ENCODE measurements at places on chromosomes 16 and 17.

DNA sequence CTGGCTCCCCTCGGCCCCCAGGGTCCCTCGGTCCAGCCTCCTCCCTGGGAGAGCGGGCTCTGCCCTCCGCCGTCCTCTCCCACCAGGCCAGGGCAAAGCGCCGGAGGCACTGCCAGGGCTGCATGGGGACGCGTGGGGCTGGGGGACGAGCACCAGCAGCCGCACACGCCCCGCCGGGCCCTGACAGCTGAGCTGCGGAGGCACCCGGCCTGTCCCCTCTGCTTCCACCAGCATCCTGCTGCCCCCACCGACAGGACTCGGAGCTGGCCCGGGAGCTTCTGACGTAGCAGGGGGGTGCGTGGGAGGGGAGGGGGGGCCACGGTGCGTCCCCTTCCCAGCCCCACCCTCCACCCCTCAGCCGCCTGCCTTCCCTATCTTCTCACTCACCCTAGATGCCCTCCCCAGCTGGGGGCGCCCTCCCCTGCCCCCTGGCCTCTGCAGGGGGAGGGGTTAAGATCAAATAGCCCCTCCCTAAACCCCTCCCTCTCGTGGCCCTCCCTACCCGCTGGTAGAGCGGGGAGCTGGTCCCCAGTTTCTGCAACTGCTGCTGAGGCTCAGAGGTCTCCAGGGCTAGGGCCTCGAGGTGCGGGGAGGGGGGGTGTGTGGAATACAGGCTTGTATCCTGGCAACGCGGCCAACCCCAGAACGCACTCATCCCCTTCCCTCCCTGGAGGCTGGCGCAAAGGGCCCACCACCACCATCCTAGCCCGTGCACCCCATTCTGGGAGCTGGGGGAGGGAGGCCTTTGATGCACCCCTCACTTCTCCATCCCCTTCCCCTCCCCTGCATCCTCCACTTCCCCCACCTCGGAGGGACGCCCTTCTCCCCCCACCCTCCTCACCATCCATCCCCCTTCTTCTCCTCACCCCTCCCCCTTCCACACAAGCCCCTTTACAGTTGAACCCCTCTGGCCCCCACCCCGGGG, 1.0 kb downstream of the SRCIN1 start:
- DNase-seq, result no peak

DNA sequence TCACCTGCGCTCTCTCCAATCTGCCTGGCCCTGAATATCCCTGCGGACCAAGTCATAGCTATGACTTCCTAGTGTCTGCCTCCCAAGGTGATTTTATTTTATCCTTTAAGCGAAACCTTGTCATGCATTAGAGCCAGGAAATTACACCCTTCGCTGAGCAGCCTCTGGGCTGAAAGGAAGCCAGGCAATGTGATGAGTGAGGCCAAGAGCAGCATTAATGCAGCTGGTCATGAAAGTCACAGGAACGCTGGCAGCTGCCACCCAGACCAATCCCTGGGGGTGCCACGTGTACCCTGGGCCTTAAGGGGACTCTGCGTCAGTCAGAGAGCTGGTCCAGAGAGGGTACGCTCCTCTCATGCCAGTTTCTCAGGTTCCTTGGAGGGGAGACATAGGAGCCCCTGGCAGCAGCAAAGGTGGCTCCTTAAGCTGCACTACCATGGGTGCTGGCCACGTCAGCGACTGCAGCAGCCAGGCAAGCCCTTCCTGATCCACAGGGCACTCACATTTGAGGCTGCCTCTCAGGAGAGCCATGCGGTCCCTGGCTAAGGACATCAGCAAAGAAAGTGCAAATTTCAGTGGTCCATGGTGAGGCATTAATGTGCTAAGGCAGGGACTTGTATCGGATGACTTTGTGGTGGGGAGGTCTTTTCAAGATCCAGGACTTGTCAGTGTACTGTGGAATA, 42.7 kb upstream of the WSCD1 start:
- DNase-seq, result no peak

GRCh38 chr16:57997176-57997527, 3.3 kb downstream of the ZNF319 start:
- no peak for DNase-seq

- DNase-seq, result peak; percentile 24
Observed at GRCh38 chr16:63361032-63361624, 1324.9 kb upstream of the CDH8 start.

DNA sequence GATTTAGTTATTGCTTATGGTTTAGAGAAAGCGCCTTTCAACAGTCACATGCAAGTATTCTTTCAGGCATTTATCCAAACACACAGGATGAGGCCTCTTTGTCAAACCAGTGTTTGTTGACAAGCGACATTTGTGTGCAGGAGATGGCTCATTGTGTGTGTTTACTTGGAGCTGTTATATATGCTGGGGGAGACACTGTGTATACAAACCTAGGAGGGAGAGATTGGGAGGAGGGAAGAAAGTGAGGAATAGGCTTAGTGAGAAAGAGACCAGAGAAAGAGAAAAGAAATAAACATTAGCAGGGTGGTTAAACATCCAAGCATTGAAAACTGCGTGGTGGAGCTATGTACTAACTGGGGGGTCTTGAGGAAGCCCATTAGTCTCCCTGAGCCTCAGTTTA, 437.6 kb downstream of the MAF start:
- no peak for DNase-seq

GRCh38 chr16:69083306-69083941, 22.0 kb upstream of the HAS3 start:
- no peak for DNase-seq

DNA sequence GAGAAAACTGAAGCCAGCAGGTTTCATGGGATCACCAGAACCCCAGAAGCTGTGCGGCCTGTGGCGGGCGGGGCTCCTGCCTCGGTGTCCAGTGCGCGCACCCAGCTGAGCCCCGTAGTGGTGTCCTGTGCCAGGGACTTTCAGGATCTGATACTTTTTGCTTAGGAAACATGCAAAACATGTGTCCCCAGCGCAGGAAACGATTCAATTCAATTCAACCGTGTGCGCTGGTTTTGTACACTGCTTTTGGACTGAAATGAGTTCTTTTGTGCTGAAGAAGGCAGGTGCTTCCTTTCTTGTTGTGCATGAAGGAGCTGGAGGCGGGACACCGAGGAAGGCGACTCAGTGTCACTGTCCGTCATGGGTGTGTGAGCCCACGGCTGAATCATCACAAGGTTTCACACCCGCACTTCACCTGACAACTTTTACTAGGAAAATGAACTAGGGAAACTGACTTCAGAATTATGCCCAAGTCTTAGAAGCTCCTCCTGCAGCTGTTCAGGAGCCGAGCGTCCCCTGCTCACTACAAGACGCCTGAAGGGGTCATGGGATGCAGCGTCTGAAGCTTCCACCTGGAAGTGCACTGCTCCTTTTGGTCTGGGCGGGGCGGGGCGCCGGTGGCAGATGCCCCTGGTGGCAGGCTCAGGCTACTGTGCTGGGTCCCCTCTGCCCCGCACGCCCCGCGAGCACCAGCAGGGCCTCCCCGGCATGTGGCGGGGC, 31.4 kb upstream of the ZNF750 start:
- no peak for DNase-seq

DNA sequence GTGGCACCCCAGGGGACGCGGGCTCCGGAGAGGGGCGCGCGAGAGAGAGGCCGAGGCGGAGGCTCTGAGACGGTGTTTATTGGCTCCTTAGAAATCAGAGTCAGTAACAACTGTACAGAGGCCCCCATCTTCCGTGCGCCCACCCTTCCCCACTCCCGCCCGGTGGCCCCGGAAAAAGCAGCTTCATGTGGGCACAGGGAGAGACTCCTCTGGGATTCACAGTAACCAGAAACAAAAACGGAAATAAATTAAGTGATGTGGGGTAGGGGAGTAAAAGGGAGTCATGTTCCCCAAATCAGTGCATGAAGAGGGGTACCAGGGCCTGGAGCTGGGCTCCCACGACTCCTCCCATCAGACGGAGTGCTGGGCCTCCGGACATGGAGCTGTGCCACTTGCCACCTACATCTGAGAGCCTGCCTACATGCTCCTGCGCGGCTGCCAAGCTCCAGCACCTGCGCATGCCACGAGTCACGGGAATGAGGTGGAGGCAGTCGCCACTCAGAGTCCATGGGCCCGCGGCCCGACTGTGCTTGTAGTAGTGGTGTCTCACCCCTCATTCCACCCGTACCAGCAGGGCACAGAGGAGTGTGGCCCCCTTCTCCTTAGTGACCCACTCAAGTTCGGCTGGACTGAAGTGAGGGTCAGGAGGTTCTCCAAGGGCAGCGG, 543 bp upstream of the GPS2 start:
- no peak for DNase-seq

DNA sequence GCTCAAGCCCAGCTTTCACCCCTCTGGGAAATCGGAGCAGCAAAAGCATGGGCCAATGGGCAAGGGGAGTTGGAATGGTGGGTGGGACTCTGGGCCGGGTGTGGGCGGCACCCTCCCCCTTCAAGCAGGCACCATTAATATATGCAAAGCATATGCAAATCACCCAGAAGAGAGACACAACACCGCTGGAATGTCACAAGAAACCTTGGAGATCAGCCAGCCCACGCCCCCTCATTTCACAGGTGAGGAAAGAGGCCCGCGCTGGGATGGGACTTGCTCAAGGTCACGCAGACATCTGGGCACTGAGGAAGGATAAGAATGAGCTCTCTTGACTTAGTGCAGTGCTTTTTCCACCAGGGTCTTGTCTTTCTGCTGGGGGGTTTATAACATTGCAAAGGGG, 4.8 kb downstream of the SRCIN1 start:
- DNase-seq, result no peak

DNA sequence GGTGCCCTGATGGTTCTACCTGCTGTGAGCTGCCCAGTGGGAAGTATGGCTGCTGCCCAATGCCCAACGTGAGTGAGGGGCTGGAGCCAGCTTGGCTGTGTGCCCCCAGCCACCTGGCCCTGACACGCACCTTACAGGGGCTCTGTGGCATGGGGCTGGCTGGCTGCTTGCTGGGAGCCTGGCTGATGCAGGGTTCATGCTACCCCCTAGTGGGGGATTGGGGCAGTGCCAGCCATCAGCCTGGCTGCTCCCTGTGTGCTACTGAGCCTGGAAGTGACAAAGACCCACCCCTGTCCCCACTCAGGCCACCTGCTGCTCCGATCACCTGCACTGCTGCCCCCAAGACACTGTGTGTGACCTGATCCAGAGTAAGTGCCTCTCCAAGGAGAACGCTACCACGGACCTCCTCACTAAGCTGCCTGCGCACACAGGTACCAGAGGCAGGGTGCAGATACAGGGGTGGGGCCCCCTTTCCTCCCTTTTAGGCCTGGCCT, 5.7 kb downstream of the GRN start:
- no peak for DNase-seq

GRCh38 chr17:57329380-57330214, 73.3 kb downstream of the MSI2 start:
- DNase-seq, result no peak

- DNase-seq, result no peak
Observed at GRCh38 chr16:84847564-84848355, 28.0 kb downstream of the CRISPLD2 start.

DNA sequence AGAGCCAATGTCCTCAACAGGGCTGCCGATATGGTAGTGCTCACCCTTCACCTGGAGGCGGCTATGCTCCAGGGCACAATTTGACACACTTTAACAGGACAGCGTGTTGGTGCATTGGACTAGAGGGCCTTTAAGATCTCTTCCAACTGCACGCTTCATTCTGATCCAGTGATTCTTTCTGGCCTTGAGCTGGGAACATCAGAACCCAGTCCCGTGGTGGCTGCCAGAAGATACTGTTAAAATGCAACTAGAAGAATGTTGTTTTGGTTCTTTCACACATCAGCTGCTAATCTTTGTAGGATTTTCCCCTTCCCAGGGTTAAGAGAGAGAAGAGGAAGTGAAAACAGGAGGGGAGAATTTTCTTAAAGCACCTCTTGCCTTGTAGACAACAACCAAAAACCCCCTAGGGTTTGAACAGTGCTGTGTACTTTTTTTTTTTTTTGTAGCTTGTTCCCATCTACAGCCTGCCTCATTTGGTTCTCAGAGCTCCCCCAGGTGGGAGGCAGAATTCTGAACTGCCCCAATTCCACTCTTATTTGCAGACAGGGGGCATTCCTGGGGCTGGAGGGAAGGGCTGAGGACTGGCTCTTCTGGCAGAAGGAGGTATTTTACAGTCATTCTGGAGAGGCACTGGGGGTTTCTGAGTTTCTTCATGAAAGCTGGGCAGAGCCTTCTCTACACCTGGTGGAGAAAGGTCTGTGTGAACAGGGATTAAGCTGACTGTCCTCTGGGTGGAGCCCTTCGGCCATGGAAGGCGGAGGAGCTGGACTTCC, 32.4 kb downstream of the SMARCE1 start:
- no peak for DNase-seq

- DNase-seq, result no peak
Observed at GRCh38 chr17:79631640-79632431, 21.0 kb upstream of the RBFOX3 start.

DNA sequence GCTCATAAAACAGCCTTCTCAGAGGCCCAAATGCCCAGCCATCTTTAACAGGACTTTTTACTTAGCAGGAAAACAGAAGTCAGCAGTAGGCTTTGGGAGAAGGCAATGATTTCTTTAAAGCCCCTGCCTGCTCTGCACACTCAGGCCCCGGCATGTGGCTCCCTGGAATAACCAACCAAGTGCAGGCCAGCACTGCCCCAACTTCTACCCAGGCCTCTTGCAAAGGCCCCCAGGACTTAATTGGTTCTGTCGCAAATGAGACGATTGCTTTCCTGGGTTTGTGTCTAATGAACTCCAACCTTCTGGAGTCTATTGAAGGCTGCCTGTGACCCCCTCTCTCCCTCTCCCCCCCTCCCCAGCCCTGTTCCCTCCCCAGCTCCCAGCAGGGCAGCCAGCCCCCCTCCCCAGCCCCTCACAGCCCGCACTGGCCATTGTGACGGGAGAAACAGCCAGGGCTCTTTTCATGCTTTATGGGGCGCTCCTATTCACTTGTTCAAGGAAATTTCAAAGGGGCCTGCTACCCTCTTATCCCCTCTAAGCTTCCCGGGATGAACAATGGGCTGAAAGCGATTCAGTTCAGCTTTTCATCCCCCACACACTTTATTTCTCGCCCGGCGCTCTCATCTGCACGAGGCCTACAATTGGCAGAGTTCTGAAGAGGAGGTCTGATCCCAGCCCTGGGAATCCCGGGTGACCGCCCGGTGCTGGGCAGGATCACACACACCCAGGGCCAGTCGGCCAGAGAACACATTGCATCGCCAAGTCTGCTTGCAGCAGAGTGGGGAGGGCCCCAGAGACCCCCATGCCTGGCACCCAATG, 15.5 kb downstream of the AXIN2 start:
- DNase-seq, result no peak

GRCh38 chr17:557371-557770, 157.3 kb downstream of the VPS53 start:
- DNase-seq, result no peak

DNA sequence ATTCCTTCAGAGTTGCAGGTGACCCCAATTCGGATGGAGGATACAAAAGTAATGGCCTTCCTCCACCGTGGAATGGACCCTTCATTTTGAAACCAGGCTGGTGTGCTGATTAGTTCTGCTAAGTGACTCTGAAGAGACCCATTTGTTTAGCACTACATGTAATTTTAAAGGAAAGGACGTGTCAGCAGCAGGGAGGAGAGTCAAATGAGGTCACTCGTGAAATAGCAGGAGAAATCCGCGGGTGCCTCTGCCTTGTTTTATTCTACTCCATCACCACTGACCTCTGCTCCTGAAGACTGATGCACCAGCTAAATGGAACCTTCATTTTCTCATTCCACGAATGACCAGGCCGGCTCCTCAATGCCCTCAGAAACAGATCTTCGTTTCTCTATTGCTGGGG, 589.2 kb downstream of the CDH11 start:
- no peak for DNase-seq

- no peak for DNase-seq
Observed at GRCh38 chr16:77961814-77962213, 60.5 kb upstream of the CLEC3A start.
